Endothelial cell of umbilical vein (primary cell): ENCODE measurements at places on chromosomes 4 and X.

DNA sequence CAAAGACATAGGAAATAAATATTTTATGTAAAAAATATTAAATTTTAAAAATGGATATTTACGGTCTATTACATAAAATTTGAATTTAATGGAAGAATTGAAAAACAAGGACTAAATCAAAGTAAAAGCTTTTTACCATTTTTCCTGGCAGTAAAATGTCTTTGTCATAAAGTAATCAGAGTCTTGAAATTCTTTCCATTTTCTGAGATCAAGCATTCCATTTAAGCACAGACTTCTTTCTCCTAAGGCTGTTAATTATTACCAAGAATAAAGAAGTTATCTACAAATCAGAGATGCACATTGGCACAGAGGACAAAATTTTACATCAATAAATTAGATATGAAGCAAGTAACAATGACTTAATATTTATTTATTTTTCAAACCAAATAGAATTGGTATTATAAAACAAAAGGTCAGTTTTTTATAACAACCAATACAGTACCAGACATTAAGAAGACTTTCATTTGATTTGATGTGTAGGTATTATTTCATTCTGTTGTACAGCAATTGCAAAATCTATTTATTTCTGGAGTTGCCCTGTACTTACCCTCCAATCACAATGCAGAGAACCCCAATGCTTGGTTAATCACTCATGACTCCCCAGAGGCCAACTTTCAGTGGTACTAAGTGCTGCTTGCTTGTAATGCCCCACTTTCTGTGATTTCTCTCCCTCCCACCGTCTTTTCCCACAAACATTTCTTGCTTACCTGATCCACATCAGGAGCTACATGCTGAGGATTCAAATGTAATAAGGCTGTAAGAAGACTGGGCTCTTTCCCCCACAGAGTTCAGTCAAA lies 254.6 kb downstream of the GASK1B start:
- no peaks in the 10 kb centered on the region for H3K4me1 ChIP-seq
- DNase-seq, result no peak
- H3K36me3 ChIP-seq, result no peaks in the 10 kb centered on the region
- no peak overlapping the region for H3K4me3 ChIP-seq
- H3K27ac ChIP-seq, result no peak overlapping the region
- H3K27me3 ChIP-seq, result no peaks in the 10 kb centered on the region

DNA sequence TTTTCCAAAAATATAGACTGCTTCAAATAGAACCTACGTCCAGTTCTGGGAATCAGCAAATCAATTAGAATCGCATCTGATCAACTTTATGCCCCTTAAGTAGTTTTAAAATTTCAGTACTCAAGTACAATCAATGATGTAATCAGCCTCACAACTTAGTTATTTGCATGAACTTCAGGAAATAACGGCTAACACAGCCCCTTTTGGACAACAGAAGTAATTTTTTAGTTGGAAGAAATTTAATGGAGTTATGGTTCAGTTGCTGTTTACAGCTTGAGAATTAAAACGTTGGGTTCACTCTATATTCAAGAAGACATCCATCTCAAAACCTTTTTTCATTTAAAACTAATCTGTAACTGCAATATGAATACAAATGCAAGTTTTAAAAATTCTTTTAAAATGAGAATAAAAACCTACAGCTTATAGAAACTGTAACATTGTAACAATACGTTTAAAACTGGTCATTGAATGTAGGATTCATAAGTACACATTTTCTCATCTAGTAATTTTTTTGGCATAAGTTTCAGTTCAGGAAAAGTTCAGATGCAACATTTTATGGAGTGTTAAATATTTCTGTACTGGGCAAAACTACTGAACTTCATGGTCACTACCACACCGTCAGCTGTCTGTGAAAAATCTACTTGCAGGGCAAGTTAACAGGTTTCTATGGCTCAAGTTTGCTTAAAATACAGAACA lies 956 bp downstream of the TAPT1 start:
- no peaks in the 10 kb centered on the region for H3K36me3 ChIP-seq
- no peaks in the 10 kb centered on the region for H3K27me3 ChIP-seq
- peaks cover 15% of the 10 kb centered on the region for H3K4me1 ChIP-seq
- DNase-seq, result peak; percentile 55
- H3K4me3 ChIP-seq, result peak overlapping the region; percentile 99

- no peak for DNase-seq
- peaks cover 18% of the 10 kb centered on the region for H3K4me1 ChIP-seq
- H3K27ac ChIP-seq, result no peak overlapping the region
- no peaks in the 10 kb centered on the region for H3K36me3 ChIP-seq
- H3K27me3 ChIP-seq, result no peaks in the 10 kb centered on the region
These were observed 21.4 kb downstream of the PLAC8 start for GRCh38 chr4:83093060-83093640.

GRCh38 chr4:41169256-41169800 lies 45.0 kb downstream of the APBB2 start:
- DNase-seq, result no peak
- no peak overlapping the region for H3K27ac ChIP-seq
- H3K4me3 ChIP-seq, result no peak overlapping the region
- no peaks in the 10 kb centered on the region for H3K36me3 ChIP-seq
- H3K4me1 ChIP-seq, result peaks cover 5% of the 10 kb centered on the region
- H3K27me3 ChIP-seq, result no peaks in the 10 kb centered on the region

DNA sequence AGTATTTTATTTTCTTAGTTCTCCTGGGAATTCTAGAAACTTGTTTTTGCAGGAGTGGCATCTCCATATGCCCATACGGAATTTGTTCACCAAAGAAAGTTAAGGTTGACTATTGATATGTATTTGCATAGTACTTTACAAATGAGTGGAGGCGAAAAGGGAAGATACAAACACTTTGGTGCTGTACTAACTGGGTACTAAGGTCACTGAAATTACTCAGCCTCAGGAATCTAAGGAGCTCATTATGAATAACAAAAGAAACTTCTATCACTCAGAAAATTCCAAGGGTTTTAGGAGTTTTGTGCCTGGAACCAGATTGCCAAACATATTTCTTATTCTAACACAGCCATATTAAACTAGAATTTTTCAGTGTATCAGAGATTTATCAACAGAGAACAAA lies 27.4 kb upstream of the TMPRSS11B start:
- H3K27me3 ChIP-seq, result peaks cover 10% of the 10 kb centered on the region
- H3K4me3 ChIP-seq, result no peak overlapping the region
- no peak for DNase-seq

- peak; percentile 94 for DNase-seq
- no peaks in the 10 kb centered on the region for H3K36me3 ChIP-seq
- H3K27me3 ChIP-seq, result no peaks in the 10 kb centered on the region
- peak overlapping the region; percentile 84 for H3K27ac ChIP-seq
These were observed 11.4 kb upstream of the MCUB start for GRCh38 chr4:109548655-109549054.

DNA sequence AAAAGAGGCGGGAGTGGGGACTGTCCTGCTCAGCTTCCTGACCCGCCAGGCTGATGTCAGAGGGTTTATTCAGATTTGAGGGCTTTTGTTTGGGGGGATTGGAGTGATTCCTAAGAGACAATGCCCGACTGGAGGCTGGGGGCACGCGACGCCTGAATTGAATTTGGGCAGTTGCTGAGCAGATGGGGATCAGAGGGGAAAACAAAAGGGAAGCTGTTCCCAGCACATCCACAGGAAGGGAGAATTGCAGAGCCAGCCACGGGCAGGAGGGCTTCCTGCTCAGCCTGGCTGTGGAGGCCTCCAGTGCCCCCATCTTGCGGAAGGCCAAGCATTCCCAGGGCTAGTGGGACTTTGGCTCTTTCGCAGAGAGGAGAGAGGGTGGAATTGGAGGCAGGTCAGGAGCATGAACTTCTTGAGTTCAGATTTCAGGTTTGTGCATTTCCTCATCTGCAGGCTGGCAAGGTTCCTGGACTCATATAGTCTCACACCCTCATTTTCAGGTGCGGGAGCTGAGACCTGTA lies 162.8 kb downstream of the NHS start:
- H3K36me3 ChIP-seq, result no peaks in the 10 kb centered on the region
- no peak for DNase-seq
- H3K27ac ChIP-seq, result no peak overlapping the region
- H3K4me1 ChIP-seq, result no peaks in the 10 kb centered on the region
- H3K27me3 ChIP-seq, result no peaks in the 10 kb centered on the region
- H3K4me3 ChIP-seq, result no peak overlapping the region

- H3K27ac ChIP-seq, result no peak overlapping the region
- no peaks in the 10 kb centered on the region for H3K27me3 ChIP-seq
- DNase-seq, result no peak
- H3K4me1 ChIP-seq, result no peaks in the 10 kb centered on the region
These were observed 109.6 kb downstream of the PACRGL start for GRCh38 chr4:20809812-20810211.

- no peaks in the 10 kb centered on the region for H3K36me3 ChIP-seq
- DNase-seq, result no peak
- H3K4me1 ChIP-seq, result no peaks in the 10 kb centered on the region
- H3K27me3 ChIP-seq, result no peaks in the 10 kb centered on the region
- H3K4me3 ChIP-seq, result no peak overlapping the region
These were observed 1067.7 kb upstream of the PABPC4L start for GRCh38 chr4:135269125-135269890.

GRCh38 chrX:65633826-65634225 lies 33.6 kb upstream of the MSN start:
- H3K4me3 ChIP-seq, result no peak overlapping the region
- no peaks in the 10 kb centered on the region for H3K27me3 ChIP-seq
- DNase-seq, result no peak
- no peaks in the 10 kb centered on the region for H3K36me3 ChIP-seq
- peaks cover 3% of the 10 kb centered on the region for H3K4me1 ChIP-seq

DNA sequence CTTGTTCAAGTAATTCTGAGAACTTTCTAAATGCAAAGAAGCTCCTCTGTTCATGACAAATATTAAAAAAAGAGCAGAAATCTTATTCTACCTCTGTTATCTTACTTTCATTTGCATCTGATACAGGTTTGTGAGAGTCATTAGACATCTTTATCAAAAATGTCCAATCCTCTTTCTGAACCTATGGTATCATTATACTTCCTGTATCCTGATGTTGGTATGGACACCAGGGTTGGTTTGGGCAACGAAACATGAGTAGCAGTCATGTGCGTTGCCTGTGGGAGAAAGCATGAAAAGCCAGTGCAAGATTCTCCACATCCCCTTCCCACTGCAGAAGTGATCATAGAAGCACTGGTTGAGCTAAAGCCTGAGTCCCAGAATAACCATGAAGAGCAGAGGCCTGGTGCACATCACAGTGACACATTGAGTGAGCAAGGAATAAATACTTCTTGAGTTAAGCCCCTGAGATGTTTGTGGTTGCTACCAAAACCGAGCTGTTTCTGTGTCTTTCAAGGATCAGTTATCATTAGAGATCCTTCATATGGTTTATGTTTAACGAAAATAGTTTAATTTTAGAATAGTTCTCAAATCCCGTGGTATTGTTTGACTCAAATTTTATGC lies 197.2 kb downstream of the BANK1 start:
- no peak for DNase-seq
- H3K27ac ChIP-seq, result no peak overlapping the region
- no peaks in the 10 kb centered on the region for H3K36me3 ChIP-seq
- H3K4me1 ChIP-seq, result no peaks in the 10 kb centered on the region
- H3K4me3 ChIP-seq, result no peak overlapping the region

DNA sequence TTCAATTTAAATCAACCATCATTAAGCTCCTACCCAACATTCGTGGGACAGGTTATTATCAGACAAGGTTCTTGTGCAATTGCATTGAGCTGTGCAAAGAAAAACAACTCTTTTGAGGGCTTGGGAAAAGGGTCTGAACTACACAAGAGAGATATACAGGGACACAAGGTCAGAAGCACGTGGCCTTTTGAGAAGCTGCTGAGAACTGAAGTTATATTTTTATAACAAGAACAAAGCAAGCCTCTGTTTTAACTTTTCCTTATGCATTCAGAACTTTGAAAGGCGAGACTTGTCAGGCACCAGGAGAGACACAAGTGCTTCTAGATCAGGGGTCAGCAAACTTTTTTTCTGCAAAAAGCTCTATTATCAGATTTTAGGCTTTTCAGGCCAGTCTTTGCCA lies 274.8 kb upstream of the VCX start:
- H3K4me3 ChIP-seq, result no peak overlapping the region
- H3K4me1 ChIP-seq, result no peaks in the 10 kb centered on the region
- no peak for DNase-seq
- no peaks in the 10 kb centered on the region for H3K27me3 ChIP-seq
- H3K36me3 ChIP-seq, result no peaks in the 10 kb centered on the region
- no peak overlapping the region for H3K27ac ChIP-seq

DNA sequence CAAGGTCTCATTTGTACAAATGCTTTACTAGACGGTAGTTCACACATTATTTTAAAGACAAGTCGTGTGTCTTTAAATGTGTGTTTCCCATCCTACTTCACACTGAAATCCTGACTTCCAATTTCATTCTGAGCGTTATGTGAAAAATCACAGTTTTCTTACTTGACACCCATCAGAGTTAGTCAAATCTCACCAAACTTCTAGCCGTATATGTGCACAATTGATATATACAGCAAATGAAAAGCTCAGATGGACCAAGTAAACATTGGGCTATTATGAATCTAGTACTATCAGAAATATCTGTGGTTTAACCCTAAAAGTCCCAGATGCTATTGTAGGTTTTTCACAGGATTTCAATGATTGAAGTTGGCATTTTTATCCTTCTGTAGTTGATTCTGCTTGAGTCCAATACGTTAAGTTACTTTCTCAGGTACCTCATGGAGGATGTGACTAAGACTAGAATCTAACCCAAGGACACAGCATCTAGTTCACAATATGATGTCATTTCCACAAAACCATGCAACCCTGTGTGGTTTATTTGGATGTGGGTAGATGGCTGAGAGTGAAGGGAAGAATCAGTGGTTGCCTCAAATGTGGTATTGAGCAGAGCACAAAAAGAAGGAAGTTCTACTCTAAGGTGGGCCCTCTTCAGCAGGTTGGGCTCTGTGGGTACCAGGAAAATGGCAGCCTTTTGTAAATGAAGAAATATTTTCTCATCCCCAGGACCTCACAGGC lies 22.1 kb upstream of the TRIM60 start:
- no peak overlapping the region for H3K27ac ChIP-seq
- no peak overlapping the region for H3K4me3 ChIP-seq
- H3K4me1 ChIP-seq, result no peaks in the 10 kb centered on the region
- no peaks in the 10 kb centered on the region for H3K36me3 ChIP-seq

DNA sequence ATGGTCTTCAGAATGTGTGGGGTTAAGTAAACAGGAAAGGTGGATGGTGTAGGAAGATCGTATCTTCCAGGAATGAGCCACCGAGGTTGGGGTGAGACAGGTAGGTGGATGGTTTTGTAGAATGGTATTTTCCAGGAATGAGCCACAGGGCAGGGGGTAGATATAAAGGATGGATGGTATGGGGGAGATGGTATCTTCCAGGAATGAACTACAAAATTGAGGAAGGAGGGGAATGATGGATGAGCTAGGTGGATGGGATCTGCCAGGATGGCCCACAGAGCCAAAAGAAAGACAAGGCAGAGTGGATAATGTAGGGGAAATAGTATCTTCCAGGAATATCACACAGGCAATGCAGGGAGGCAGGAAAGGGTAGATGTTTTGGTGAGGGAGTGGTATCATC lies 60.0 kb downstream of the MAOA start:
- H3K27ac ChIP-seq, result no peak overlapping the region
- H3K27me3 ChIP-seq, result no peaks in the 10 kb centered on the region
- DNase-seq, result no peak
- no peaks in the 10 kb centered on the region for H3K4me1 ChIP-seq

- H3K4me1 ChIP-seq, result no peaks in the 10 kb centered on the region
- H3K36me3 ChIP-seq, result no peaks in the 10 kb centered on the region
- no peak overlapping the region for H3K4me3 ChIP-seq
- H3K27me3 ChIP-seq, result peaks cover 6% of the 10 kb centered on the region
- no peak overlapping the region for H3K27ac ChIP-seq
These were observed 6.2 kb downstream of the CCKAR start for GRCh38 chr4:26484032-26484515.
